ENCODE measurements at places on chromosomes 2 and 18.

DNA sequence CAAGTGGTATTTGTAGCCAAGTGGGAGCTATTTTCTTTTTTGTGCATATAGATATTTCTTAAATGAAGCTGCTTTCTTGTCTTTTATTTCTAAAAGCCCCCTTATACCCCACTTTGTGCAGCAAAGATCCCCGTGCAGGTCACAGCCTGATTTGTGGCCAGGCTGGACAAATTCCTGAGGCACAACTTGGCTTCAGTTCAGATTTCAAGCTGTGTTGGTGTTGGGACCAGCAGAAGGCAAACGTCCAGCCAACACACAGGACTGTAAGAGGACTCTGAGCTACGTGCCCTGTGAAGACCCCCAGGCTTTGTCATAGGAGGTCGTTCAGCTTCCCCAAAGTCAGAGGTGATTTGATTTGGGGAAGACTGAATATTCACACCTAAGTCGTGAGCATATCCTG lies 21.9 kb downstream of the FOSL2 start:
- no peak for DNase-seq

DNA sequence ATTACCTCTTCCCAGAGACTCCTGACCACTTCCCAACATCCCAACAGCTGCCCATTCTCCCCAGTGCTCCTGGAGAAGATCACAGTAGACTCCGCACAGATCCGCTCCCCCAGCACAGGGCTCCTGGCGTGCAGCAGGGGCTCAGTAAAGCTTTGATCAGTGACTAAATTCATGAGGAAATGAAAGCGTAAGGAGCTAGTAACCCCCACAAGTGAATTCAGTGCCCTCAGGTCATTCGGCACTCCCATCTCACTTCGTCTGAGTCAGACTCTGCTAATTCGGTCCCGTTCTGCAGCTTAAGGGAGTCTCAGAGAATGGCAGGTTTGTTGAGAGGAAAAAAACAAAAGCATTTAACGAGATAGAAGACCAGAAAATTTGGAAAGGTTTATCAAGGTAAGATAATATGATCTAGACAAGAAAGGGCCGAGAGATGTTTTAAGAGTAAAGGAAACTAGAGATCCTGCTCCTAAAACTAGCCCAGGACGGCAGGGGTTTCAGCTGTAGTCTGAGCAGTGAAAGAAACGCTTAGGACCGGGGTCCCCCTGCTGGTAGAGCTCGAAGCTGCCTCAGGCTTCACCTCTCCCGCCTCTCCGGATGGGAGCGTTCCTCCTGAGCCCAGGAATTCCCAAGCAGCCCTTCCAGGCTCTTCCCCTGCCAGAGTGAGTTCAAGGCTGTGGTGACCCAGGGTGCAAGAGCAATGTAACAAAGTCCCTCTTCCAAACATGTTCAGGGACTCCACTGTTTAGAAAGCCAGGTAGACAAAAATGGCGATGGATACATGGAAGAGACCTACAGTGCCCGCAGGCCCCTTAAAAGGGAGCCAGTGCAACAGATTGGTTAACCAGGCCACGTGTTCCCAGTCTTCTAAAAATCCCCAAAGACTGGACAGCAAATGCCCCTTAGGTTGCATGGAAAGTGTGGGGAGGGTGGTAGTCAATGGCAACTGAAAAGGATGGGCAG lies 127.3 kb downstream of the DNER start:
- DNase-seq, result no peak

GRCh38 chr2:134973241-134974138 lies 54.9 kb downstream of the CCNT2 start:
- DNase-seq, result no peak

DNA sequence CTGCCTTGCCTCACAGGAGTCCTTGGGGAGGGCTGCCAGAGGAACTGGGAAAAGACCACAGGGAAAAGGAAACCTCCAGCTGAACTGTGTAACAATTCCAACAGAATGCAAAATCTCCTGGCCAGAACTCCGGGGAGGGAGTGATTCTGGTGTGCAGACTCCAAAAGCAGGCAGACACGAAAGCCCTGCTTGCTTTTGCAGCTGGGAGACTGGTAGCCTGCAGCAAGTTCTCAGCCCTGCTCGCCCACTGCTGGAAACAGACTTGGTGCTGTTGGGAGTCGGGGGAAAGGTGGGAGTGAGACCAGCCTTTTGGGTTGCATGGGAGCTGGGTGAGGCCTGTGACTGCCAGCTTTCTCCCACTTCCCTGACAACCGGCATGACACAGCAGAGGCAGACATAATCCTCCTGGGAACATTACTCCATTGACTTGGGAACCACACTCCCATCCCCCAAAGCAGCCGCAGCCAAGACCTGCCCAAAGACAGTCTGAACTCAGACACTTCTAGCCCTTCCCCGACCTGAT lies 26.0 kb upstream of the NMI start:
- DNase-seq, result no peak

DNA sequence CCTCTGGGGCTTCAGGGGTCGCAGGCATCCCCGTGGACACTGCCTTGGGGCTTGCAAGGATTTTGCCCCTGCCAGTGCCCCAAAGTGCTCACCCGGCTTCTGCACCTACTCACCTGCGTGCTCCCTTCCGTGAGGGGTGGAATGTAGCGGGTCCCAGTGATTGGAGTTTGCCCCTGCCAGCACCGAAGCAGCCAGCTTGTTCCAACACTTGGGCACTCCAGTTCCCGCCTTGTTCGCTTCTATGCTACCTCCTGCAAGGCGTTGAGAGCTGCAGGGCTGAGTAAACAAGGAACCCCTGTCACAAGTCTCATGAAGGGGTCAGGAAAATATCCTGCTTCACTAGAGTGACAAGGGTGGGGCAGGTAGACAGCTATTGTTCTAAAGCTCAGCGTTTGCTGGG lies 631.5 kb downstream of the EPHA4 start:
- no peak for DNase-seq

DNA sequence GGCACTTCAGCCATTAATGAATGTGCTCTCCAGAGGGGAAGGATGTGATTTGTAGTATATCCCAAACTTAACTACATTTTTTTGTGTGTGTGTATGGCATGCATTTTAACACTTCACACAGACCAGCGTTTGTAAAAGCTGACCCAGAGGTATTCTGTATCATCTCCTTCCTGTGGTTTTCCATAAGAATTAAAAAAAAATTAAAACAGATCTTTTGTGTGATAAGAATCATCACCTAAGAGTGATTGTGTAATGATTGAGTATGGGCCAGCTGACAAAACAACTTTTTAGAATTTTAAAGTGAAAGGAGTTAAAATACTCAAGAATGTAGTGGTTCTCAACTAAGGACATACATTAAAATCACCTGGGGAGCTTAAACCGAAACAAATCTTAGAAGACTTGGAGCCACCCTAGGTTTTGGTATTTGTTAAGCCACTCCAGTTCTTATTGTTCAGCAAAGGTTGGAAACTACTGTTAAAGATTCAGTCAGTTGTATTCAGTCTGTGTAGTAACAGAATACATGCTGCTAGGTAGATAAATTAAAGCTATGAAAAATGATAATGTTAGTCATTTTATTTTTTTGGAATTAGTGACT lies 120.1 kb downstream of the HAUS1 start:
- no peak for DNase-seq

DNA sequence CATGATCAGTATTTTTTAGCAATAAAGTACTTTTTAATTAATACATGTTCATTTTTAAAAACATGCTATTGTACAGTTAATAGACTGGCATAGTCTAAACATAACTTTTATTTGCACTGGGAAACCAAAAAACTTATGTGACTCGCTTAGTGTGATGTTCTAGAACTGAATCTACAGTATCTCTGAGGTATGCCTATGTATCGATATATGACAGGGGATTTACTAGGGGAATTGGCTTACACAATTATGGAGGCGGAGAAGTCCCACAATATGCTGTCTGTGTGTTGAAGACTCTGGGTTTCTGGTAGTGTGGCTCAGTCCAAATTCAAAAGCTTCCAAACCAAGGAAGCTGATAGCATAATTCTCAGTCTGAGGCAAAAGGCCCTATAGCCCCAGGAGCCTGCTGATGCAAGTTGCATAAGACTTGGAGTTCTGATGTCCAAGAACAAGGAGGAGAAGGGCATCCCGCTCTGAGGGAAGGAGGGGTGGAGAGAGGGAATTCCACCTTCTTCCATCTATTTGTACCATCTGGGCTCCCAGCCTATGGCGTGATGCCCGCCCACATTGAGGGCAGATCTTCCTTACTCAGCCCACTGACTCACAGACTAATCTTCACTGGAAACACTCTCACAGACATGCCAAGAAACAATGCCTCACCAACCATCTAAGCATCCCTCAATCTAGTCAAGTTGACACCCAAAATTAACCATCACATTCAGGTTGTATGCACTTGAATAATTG lies 27.5 kb downstream of the ZNF638 start:
- DNase-seq, result no peak

- no peak for DNase-seq
Observed at GRCh38 chr18:48613589-48614404, 75.0 kb downstream of the CTIF start.

DNA sequence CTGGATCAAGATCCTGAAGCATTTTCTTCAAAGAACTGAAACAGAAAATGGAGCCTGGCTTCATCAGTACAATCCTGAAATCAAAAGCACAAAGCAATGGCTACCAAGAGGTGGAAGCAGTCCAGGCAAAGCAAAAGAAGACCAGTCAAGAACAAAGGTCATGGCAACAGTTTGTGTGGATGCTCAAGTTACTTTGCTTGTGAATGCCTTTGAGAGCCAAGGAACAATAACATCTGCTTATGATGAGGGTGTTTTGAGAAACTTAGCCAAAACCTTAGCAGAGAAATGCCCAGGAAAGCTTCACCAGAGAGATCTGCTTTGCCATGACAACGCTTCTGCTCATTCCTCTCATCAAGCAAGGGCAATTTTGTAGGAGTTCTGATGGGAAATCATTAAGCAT lies 723.1 kb downstream of the TMEM182 start:
- DNase-seq, result no peak

DNA sequence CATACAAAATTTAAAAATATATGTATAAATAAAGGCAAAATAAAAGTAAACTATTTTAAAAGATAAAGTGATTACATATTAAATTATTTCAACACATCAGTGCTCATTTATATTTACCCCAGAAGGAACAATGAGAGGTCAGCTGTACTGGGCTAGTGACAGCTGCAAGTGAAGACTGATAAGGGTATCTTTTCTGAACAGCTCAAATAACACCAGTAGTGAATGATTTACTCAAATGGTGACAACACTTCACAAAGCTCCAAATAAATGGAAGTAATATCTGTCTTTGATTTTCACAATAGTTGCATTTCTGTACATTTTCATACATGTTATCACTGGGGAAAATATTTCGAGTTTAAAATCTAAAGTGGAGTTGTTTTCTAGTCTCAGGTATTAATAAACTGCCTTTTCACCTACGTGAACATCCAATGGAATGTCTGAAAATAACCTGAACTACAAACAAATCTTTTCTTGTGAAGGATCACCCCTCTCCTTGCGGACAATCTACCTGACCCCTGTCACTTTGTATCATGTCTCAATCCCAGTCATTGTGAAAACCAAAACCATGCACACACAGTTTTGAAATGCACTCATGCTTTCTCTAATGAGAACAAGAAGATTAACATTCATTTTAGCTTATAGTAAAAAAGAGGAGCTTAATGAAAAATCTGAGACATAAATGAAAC lies 1928.8 kb upstream of the CELF4 start:
- no peak for DNase-seq

- DNase-seq, result no peak
Observed at GRCh38 chr2:8402222-8402621, 279.6 kb upstream of the ID2 start.

- no peak for DNase-seq
Observed at GRCh38 chr2:33034784-33035183, 88.0 kb downstream of the LTBP1 start.

- peak; percentile 27 for DNase-seq
Observed at GRCh38 chr2:72137498-72138010, 10.1 kb downstream of the CYP26B1 start.

DNA sequence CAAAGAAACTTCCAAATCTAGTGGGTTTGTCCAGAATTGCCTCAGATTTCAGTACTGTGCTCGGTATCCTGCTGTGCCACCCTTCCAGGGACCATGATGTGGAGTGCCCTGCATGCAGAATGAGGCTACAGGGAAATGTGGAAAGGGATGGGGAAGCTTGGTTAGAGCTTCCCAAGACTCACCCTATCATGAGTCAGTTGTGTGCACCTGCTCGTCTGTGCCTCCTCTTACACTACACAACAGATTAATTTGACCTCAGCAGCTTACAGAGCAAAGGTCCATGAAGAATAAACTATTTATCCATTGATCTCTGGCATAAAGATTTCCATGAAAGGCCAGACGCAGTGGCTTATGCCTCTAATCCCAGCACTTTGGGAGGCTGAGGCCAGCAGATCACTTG lies 21.3 kb upstream of the NCK2 start:
- DNase-seq, result no peak

DNA sequence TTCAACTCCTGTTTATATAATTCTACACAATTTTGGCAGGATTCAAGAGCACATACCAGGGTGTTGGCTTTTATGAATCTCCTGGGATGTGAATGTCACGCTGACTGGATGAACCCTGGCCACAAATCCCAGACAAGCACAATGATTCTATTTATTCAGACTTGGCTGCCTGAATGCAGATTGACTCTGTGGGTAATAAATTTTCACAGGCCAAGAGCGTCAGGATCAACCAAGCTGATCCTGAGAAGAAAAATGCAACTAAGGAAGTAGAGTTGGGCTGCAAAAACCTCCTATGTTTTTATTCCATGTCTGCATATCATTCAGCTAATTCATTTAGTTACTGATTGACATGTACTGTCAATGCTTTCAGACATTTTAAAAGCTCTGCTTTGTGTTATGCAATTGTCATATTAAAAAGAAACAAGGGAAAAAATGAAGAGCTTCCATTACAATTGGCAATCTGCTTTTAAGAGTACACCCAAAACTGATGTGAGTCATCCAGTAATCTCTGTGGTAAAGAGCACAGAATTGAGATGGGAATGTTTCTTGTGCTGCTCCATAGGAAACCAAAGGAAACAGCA lies 173.0 kb upstream of the REV1 start:
- no peak for DNase-seq

- no peak for DNase-seq
Observed at GRCh38 chr2:46942891-46943626, 27.5 kb upstream of the MCFD2 start.

DNA sequence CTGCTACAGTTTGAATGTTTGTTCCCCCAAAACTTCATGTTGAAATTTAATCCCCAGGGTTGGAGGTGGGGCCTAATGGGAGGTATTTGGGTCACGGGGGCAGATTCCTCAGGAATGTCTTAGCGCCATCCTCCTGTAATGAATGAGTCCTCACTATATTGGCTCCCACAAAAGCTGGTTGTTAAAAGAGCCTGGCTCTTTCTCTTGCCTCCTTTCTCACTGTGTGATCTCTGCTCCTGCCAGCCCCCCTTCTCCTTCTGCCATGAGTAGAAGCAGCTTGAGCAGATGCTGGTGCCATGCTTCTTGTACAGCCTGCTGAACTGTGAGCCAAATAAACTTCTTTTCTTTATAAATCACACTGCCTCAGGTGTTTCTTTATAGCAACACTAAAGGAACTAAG lies 721.0 kb upstream of the PKDCC start:
- DNase-seq, result no peak

- DNase-seq, result no peak
Observed at GRCh38 chr18:37564711-37565100, 892 bp downstream of the CELF4 start.

- DNase-seq, result no peak
Observed at GRCh38 chr2:37415128-37415820, 70.8 kb downstream of the QPCT start.

GRCh38 chr2:95025406-95026319 lies at the start of gene MAL:
TSS of gene MAL (plus strand) at chr2:95025708. CDS start at chr2:95025793, 85 bp downstream.
- DNase-seq, result peak; percentile 51

GRCh38 chr2:220107380-220107791 lies 480.0 kb downstream of the SLC4A3 start:
- no peak for DNase-seq

All from stimulated activated CD4-positive, alpha-beta T cell treated with anti-CD3 and anti-CD28 coated beads, Interleukin-15, amount 100 ng/mL, for 1 hour (primary cell).